Hematopoietic multipotent progenitor cell treated with erythropoietin and hydrocortisone succinate and interleukin-3 and kit ligand, for 4 days (in vitro differentiated cells): ENCODE measurements at places on chromosomes 13 and 19.

DNA sequence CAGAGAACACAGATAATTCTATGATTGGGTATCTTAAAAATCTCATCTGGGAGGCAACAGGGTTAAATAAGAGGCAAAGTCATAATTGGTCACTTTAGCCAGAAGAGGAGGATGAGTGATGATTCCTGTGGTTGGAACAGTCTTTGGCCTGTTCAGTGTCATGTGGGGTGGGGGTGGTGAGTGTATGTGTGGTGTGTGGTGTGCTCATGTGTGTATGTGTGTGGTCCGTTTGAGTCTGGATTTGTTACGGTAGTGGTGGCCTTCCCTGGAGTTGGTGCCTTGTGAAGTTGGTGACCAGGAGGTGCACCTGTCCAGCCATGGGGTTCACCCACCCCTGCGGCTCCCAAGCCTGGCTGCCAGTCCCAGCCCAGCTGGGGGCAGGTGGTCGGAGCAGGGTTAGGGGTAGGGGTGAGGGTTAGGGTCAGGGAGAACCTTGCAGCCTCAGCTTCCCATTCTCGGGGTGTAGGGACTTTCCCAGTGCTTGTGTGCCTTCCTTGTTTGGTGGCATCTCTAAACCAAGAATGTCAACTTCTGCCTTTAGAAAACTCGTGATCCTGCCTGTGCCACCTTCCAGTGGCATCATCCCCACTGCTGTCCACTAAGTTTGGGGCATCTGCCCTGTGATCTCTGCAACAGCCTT, 97.5 kb downstream of the RAB20 start:
- no peak for DNase-seq

DNA sequence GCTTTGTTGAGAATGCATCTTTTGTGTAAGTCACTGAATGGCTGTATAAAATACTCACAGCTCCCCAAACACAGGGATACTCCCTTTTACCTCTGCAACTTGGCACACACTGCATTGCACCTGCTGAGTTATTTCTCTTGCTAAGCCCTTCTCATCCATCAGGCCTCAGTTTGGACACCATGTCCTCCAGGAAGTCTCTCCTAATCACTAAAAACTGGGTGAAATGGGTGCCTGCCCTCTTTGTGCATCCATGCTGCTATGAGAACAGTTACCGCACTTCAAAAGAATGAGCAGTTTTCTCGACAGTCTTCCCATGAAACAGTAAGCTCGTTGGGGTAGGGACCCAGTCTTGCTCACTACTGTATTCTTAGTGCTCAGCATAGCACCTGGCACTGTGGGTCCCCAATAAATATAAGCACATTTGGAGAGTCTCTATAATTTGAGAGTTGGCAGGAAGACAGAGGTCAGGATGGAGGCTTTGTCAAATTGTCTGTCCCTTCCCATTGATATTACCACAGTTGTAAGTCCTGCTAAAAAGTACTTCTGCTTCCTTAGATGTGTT, 4.6 kb upstream of the SLC25A30 start:
- DNase-seq: no peak

DNA sequence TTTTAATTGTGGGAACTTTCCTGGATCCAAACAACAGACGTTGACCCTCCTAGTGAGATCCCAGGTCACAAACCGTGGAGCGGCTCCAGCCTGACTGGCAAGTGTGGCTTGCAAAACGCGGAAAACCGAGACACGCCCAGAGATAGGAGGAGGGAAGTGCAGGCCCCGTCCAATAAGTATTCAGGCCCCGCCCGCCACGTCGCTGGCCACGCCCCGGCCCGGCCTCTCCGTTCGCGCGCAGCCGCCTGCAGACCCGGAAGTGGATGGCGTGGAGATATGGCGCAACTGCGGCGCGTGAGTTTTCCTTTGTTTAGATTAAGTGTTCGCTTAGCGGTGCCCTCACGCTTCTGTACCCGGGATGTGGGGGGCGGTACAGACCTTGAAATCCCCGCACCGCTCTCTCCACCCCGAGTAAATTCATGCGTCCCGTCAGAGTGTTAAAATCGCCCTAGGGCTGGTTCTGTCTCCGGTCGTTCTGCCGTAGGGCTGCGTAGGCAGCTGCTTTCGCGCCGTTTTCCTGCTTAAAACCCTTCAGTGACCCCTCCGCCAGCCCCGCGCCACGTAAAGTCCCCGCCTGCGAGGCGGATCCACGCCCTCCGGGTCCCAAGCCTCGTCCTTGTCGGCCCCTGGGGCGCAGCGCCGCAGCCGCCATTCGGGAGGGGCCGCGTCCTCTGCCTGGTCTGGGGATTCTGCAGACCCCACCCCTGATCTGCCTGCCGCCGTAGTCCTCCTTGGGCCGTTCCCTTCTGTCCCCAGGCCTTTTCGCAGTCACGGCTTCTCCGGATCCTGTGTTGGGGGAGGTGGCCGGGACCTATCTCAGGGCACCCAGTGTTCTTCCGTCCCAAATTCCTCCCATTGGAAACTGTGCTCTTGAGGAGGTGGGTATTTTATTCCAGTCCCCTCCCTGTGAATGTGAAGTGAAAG, at the start of gene ZNF766:
TSS of gene ZNF766 (plus strand) at position 250 of the 924 bp plus-strand sequence. CDS start at position 277, 27 bp downstream.
- peak; percentile 98 for DNase-seq

- no peak for DNase-seq
Measured at GRCh38 chr13:94515374-94515773, 35.9 kb upstream of the DCT start.

DNA sequence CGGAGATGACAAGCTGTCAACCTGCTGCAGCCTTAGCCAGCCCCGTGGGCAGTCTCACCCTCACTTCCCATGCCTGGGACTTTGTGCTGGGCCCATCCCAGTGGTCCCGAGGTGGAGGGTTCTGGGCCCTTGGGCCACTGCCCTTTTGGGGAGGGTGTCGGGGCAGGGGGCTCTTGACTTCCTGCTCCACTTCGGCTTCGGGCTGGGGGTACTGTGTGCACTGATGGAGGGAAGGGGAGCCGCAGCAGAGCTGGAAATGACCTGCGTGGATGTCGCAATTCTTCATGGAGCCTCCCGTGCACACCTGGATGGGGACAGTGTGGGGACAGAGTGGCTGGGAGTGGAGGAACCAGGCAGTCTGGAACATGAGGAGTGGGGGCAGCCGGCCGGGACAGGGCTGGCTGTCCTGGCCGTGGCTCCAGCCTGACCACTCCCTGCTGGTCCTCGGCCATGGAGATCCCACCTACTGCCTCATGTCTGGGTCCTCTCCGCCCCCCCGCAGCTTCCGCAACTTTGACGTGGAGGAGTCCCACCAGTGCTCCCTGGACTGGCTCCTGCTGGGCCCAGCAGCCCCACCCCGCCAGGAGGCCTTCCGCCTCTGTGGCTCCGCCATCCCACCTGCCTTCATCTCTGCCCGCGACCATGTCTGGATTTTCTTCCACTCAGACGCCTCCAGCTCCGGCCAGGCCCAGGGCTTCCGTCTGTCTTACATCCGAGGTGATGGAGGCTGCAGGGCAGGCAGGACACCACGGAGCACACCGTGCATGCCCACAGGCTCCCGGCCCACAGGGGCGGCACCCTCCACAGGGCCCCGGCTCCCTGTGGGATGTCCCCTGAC, 10.2 kb downstream of the LRP3 start:
- no peak for DNase-seq
